ENCODE measurements at places on chromosomes 1 and 21.

GRCh38 chr1:93597709-93598108 is 83.9 kb downstream of the BCAR3 start:
- DNase-seq: no peak

- DNase-seq: no peak
Measured at GRCh38 chr1:154502744-154503115, 518 bp upstream of the SHE start.

DNA sequence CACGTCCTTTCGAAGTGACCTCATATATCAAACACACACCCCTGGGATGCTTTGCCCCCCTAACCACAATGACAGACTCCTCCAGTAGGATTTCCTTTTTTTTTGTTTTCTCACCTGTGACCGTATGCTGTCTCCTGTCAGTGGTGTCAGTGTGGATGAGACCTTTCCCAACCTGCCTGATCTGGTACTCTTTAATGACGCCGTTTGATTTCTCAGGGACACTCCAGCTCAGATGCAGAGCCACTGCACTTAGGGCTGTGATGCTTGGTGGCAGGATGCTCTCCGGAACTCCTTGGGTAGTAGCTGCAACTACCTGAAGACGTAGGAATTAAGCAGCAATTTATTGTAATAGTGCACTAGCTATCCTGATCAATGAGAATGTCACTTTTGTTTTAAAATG is 212.6 kb downstream of the KCTD3 start:
- DNase-seq: no peak

- DNase-seq: no peak
Measured at GRCh38 chr1:101237229-101237837, 514 bp downstream of the S1PR1 start.

DNA sequence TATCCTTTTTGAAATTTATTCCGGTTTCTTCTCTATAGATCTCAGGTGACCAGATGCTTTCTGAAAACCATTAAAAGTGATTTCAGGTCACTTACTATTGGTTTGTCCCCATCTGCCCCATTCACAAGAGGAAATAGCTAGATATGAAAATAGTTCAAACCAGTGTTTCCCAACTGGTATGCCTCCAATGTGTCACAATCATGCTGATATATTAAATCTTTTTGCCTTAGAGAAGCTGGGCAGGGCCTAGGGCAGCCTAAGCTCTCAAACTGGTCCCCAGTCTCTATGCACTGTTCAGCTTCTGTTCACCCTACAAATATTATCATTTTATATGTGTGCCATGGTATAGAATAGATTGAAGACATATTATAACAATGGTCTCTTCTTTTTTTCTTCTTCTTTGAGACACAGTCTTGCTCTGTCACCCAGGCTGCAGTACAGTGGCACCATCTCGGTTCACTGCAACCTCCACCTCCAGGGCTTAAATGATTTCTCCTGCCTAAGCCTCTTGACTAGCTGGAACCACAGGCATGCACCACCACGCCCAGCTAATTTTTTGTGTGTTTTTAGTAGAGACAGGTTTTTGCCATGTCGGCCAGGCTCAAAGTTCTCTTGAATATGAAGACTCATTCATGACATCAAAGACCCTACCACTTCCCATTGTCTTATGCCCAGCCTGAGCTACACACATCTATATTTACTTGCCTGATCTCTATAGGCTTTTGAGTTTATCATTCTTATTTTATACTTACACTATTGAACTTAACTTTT is 15.7 kb downstream of the PTPN22 start:
- no peak for DNase-seq

GRCh38 chr1:21518774-21519455 is 9.7 kb downstream of the ALPL start:
- no peak for DNase-seq

DNA sequence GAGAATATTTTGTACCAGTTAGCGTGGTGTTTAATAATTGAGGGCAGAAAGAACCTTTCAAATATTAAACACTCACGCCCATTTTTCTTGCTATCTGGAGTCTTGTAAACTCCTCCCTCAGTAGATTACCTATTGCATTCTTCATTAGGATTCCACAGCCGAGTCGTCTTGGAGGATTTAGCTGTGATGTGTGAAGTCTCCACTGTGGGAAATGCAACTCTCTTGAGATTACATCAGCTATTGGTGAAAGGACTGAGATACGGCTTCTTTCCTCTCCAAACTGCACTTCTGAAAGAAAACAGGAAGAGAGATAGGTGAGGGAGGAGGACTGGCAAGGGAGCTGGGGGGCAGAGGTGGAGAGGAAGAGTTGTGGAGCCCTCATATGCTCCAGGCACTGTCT is 36.1 kb downstream of the ACTA1 start:
- no peak for DNase-seq

DNA sequence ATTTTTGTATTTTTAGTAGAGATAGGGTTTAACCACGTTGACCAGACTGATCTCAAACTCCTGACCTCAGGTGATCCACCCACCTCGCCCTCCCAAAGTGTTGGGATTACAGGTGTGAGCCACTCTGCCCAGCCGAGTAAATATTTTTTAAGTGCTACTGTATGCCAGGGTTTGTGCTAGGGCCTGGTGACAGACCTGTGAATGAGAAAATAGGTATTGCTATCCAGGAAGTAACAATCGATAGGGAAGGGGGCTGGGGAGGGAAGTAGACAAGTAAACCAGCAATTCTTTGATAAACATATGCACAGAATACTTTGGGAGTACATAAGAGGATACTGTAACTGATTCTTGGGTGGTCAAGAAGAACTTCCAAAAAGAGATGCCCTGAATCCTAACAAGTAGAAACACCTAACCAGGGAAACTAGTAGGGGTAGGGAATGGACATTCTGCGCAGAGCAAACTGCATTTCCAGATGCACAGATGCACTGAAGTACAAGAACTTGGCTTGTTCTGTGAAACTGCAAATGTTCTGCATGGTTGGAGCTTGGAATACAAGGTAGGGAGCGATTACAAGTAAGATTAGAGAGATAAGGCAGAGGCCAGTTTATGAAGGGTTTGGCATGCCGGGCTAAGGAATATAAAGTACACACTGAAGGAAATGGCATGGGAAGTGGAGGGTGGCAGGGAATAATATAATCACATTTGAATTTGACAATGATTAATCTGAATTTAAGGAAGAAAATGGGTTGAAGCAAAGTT is 19.0 kb upstream of the DOCK7 start:
- DNase-seq: no peak

DNA sequence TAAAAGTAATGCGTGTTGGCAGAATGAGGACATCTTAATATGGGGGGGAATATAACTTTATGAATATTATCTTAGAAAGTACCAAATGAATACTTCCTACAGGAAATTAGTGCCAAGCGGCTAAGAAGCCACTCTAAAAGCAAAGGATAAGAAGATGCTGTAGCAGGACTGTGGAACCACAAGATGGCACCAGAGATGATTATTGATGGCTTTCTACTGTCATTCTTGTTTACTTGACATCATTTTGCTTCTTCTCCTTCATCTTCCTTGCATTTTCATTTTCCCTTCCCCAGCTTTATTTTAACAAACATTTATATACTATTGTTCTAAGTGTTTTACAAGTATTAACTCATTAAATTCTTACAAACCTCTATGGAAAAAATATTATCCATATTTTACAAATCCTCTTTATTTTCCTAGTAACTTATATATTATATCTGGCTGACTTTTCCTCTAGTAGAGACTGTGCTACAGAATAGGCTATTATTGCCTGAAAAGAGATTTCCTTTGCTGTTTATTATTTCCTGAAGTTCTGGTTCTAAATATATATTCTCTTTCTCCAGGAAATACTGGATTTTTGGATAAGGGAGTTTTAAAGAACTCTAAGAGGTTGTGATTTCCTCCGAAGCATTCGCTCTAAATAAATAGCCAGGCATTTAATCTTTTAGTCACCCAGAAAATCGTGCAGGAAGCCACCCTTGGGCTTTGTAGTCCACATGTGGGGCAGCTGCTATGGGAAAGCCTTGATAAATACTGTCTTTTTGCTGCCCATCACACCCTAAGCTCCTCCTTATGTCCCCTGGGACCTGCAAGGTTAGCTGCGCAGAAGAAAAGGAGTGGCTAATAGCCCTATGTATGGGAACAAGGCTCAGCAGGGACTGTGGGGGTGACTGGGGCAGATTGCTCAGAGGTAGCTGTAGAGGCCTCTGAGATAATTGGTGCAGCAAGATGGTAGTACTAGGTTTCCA is 69.8 kb downstream of the TPR start:
- DNase-seq: no peak

DNA sequence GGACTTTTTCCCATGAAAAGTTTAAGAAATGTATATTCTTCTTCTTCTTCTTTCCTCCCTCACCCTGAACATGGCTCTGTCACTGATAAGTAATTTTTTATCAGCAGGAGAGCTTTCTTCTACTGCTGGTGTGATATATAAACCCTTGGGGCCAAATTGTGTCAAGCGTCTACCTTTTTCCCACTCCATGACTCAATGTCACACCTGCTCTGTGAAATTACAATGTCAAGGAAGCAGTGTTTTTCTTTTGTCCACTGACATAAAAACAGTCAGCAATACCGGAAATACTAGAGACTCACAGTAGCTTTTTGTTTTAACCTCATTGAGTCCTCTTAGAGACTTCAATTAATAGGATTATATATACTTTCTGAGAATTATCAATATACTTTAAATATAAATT is 416.2 kb upstream of the ADGRL4 start:
- no peak for DNase-seq

- no peak for DNase-seq
Measured at GRCh38 chr21:36587388-36587787, 107.5 kb upstream of the CLDN14 start.

- DNase-seq: no peak
Measured at GRCh38 chr1:39936724-39937491, 18.0 kb upstream of the MFSD2A start.

DNA sequence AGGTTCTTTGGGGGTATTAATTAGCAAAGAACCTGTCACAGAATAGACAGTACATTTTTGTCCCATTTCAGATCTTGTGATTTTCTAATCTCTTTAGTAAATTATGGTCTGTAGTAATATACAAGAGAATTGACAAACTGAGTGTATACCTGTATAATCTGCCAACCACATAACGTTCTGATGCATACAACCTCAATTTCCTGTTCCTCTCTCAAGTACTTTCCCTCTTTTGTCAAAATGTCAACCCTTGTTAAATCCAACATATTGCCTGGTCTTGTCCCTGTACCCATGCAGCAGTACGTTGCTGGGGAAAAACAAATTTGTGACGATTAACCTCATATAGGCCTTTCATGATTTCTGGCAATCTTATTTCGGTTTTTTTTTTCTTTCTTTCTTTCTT is 1.1 kb downstream of the ARV1 start:
- DNase-seq: no peak
